ENCODE measurements at places on chromosomes 7 and 10.

DNA sequence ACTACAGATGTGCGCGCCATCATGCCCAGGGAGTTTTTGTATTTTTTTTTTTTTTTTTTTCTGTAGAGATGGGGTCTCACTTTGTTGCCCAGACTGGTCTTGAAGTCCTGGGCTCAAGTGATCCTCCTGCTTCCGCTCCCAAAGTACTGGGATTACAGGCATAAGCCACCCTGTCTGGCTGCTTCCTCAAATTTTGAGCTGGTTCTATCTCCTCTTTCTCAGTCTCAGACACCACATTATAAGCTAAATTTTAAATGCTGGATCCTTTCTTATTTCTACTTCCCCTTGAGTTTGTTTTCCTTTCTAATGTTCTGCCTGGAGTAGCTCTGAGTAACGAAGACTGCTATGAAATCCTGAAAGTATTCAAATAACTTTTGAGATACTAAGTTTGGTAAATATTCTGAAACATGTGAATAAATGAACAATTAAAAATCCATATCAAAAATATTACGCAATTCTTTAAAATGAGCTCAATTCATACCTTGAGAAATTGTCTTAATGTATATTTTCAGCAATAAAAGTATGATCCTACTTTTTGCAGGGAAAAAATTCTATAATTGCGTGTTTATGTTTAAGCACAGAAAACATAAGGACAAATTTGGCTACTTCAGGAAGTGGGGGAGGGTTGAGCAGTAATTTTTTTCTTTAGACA is 15.0 kb downstream of the TCAF1 start:
- no peak for DNase-seq

- no peak for DNase-seq
These were observed 201.3 kb downstream of the MYOF start for GRCh38 chr10:93280699-93281366.

GRCh38 chr10:69879634-69880257 is 78.0 kb downstream of the COL13A1 start:
- no peak for DNase-seq

DNA sequence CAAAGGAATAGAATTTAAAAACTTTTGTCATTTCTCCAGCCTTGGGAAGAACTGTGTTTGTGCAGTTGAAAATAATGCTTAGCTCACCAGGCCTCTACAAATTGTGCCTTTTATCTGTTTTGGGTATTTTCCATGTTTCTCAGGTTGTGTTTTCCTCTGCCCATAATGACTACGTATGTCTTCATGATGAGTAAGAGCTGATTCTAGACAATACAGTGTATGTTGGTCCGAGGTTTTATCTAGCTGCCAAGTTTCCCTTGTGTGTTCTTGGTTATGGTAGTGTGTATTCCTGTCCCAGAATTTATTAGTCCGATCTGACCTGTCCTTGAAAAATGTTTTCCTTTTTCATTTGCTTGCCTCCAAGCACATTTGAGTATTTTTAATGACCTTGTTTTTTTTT is 83.7 kb upstream of the GLCCI1 start:
- no peak for DNase-seq

DNA sequence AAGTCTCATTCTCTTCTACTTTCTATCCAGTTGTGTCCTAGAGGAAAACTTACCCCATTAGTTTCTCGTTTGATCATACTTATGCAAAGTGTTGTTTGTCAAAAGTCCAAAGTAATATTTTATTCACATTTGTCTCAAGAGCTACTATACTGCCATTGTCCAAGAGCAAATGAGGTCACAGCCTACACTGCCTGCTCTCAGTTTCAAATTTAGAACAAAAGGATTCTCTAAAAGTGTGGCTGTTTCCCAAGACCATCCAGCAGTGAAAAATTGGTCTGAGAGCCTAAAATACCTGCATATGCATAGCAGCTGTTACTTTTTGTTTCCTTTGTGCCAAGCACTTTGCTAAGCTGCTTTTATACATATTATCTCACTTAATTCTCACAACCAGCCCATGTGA is 439.5 kb upstream of the NFE2L3 start:
- DNase-seq: no peak

- DNase-seq: no peak
These were observed 903 bp downstream of the ZNF655 start for GRCh38 chr7:99559175-99559915.

- no peak for DNase-seq
These were observed 109.7 kb upstream of the DNAJB12 start for GRCh38 chr10:72464438-72464837.

DNA sequence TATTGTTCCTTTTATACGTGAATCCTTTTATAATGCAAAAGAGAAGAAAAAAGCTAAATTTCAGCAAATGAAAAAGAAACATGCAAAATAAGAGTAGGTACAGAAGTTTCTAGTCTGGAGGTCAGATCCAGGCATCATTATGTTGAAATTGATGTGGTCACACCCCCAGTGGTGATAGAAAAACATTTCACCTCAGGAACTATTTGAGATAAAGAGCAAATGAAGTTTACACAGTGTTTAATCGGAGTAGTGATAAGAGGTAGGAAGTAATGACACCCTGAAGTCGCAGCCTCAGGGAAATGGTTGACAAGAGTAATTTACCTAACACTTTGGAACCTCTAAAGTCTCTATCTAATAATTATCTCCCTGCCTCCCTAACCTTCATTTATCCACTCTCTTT is 536.0 kb upstream of the STEAP1 start:
- no peak for DNase-seq

GRCh38 chr7:1567896-1568510 is 1.8 kb downstream of the PSMG3 start:
- DNase-seq: no peak

DNA sequence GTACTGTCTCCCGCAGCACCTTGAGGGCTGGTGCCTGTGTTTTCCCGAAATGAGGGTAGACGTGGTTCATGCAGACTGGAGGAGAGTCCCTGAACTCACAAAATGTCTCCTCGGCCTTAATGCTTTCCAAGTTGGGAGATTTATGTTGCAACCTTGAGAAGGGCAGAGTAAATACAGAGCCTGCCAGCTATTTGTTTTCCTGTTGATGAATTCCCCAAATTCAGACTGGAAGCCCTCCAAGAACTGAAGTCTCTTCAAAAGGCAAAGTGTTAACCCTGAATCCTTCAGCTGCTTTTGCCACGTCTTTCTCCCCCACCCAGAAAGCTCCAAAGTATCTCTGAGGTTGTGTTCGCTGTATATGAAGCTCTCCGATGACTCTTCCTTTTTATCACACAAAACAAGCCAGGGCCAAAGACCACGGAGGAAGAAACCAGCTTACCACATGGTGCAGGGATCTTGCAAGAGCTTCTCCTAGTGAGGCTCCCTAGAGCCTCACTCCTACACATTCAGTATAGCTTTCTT is 254.7 kb upstream of the NFE2L3 start:
- no peak for DNase-seq

- no peak for DNase-seq
These were observed 192.3 kb upstream of the PRSS58 start for GRCh38 chr7:142450206-142450605.

GRCh38 chr10:67327626-67328535 is 368.1 kb downstream of the CTNNA3 start:
- no peak for DNase-seq

DNA sequence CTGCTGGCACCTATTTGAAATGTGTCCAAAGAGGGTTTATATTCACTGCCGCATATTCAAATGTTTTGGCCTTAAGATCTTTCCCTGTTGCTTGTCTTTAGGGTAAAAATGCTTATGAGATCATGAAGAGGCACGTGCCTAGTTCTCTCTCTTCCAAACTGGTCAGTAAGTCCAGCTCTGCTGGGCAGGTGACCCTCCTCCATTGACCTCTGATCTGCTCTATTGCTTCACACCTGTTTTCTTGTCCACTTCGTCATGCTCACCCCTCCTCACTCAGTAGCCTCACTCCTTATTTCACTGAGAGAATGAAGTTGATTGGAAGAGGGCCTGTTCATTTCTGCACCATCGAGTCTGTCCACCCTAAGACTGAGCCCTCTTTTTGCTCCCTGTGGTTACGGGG is 140.5 kb upstream of the COBL start:
- no peak for DNase-seq

DNA sequence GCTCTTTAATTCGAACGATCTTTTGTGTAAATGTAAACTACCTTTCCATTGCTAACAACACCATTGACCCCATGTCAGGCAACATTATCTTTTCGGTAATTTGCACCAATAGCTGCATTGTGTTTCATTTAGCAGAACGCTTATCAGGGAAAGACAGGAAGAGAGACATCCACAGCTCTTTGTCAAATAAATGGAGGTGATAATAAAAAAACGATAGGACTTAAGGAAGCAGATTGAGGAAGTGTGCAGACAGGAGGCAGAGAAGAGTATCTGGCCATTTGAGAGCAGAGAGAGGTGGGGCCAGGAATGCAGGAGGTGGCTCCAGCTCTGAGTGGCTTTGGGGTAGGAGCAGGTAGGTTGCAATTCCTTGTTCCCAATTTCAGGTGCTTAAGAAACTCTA is 37.5 kb upstream of the ADARB2 start:
- DNase-seq: no peak

- no peak for DNase-seq
These were observed 10.1 kb upstream of the SLC29A3 start for GRCh38 chr10:71308985-71309384.

- no peak for DNase-seq
These were observed 400.1 kb upstream of the NRP1 start for GRCh38 chr10:33734393-33735155.

DNA sequence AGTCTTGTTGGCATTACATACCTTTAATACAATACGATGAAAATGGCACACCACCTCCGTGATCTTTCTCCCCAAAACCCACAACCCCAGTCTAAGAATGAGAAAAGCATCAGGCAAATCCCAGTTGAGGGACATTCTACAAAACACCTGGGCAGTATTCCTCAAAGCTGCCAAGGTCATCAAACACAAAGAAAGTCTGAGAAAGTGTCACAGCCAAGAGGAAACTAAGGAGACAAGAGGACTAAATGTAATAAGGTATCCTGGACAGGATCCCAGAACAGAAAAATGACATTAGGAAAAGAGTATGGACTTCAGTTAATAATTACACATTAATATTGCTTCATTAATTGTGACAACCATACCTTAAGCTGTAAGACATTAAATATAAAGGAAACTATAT is 14.5 kb upstream of the FRMD4A start:
- no peak for DNase-seq

GRCh38 chr7:106858618-106859532 is 6.2 kb upstream of the PIK3CG start:
- DNase-seq: no peak

- no peak for DNase-seq
These were observed 136.2 kb upstream of the SHH start for GRCh38 chr7:155948423-155948822.

DNA sequence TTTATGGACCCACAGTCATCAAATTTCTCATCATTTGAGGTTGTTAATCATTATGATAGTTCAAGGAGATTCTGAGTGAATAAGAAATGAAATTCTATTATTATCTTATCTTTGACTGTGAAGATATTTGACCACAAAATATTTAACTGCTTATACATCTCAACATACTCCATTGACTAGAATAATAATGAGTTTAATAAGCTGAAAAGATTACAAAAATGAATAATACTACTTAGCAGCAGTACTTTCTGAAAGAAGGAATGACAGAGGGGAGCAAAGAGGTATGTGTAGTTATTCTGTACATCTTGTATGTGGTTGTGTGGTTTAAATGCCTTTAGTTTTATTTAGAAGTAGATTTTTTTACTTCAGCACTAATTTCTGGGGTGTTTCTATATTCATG is 214.2 kb downstream of the PRKG1 start:
- no peak for DNase-seq

DNA sequence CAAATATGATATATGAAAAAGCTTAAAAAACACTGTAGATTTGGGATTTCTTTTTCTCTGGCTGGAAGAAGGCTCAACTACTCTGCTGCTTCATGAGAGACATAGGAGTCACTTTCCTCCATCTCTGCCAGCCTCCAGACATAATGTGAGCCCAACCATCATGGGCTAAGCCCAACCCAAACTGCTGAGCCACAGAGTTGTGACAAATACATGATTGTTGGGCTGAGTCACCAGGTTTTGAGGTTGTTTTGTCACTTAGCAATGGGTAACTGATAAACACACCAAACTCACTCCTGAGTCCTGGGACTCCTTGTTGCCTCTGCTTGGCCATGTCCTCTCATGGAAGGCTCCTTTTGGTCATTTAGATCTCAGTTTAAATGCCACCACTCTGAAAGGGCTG is 381.8 kb upstream of the FZD8 start:
- no peak for DNase-seq

- no peak for DNase-seq
These were observed 77.4 kb downstream of the ZNF365 start for GRCh38 chr10:62451611-62451975.
